Bronchial epithelial cell (primary cell): ENCODE measurements at places on chromosomes 6 and 20. TPM values are rescaled to one million over a fixed set of nuclear protein-coding genes. Genes with fewer than 3 reads are reported as not detected.

Gene TINAG
- not detected in 2 replicates for total RNA-seq

Gene TASP1
- 16.0 and 18.7 TPM in 2 replicates for total RNA-seq

DNA sequence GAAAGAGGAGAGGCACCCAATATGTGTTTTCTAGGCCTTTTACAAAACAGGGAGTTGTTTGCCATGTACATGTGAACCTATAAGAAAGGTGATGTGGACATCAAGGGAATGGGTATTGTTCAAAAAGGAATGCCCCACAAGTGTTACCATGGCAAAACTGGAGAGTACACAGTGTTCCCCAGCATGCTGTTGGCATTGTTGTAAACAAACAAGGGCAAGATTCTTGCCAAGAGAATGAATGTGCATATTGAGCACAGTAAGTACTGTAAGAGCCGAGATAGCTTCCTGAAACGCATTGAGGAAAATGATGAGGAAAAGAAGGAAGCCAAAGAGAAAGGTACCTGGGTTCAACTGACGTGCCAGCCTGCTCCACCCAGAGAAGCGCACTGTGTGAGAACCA, 13.1 kb downstream of the QRSL1 start:
- DNase-seq: no peak

DNA sequence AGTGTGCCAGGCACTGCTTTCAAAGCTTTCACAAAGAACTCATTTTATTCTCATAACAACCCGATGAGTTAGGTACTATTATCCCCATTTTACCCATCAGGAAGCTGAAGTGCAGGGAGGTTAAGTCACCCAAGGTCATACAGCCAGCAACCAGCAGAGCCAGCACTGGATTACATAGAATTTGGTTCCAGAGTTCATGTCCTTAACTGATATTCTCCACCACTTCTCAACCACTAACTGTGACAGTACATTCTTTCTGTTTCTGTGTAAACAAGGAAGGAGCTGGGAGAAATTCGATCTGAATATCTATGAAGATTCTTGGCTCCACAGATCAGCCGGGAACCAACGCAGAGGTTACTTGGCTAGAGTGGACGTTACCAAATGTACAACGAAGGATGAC, 98.0 kb downstream of the KIF16B start:
- DNase-seq: no peak

GRCh38 chr6:140970485-140970884, 1162.2 kb upstream of the GJE1 start:
- DNase-seq: no peak
